ENCODE measurements at places on chromosomes 7 and 10.

- DNase-seq = no peak
These were observed 281.2 kb downstream of the SKAP2 start for GRCh38 chr7:26583094-26583648.

DNA sequence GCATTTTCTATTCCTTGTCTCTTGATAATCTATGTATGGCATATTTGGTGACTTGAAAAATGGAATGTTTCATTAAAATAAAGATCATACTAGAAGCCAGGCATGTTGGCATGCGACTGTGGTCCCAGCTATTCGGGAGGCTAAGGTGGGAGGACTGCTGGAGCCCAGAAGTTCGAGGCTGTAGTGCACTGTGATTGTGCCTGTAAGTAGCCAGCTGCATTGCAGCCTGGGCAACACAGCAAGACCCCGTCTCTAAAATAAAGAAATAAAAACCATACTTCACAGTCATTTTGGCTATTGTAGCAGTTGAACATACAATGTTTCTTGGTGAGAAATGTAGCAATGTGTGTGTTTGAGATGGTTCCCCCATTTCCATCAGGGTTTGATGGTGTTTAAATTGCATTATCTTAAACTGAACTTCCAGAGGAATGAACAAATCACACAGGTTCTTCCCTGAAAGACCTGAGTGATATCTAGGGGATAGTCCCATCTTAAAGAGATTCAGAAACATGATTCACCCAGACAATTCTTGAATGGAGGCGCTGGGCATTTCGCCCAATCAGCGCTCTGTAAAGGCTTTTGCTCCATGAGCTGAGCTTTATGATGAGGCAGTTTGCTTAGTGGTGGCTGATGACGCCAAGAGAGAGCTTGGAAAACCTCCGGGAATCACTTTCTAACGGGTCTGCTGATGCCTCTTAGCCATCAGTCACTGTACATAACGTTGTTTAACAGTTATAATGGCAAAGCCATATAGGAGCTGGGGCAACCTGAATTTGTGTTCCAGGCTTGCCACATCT lies 19.4 kb upstream of the BTBD16 start:
- no peak for DNase-seq

DNA sequence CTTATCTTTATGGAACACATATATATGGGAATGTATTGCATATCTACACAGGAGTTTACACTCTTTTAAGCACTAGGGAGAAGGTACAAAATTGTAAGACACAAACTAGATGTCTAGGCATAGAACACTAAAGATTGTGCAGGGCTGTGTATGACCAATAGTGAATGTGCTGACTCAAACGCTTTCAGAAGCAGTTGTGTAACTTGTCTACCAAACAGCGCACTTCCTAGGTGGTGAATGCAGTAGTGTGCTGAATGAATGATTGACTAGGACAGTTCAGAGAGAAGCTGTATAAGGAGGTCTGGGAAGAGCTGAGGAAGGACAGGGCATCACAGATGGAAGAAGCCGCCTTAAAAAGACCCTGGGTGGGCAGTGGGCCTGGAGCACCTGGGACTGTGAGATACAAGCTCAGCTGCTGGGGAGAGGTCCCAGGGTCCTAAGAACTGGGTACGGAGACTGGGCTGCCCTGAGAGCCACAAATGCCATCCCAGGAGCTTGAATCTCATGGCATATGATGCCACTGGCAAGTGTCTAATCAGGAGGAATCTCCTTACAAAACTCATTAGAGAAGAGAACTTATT lies 14.2 kb downstream of the CLRN3 start:
- no peak for DNase-seq

- DNase-seq = no peak
These were observed 109.5 kb upstream of the TMEM72 start for GRCh38 chr10:44801383-44802327.

DNA sequence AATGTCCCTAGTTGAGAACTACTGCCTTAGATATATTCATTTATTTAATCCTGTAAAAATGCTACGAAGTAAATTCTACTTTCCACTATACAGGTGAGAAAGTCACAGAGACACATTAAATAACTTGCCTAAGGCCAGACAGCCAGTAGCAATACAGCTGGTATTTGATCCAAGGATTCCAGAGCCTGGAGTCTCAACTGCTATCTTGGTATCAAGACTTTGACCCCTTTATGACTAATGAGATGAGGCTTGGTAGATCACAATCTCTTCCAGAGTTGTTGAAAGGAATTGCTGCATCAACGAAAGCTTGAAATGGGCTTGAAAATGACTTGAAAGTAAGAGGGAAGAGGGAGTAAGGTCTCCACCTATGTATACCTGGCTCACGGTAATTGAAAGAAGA lies 83.3 kb downstream of the ORC5 start:
- DNase-seq = no peak

DNA sequence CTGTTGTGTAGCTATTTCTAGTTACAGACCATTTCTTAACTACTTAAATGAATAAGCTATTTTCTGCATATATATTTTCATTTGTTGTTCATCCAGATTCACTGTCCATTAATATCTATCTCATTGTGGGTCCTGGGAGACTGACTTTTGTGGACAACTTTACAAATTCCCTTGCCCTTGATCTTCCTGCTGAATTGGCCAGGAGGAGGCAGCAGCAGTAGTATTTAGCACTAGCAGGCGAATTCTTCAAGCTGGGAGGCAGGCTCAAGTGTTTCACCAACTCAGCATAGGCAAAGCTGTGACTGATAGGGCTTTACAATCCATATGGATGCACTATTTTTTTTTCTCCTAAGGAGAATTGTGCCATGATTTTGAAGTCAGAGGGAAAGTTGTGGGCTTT lies 461.0 kb upstream of the NRG3 start:
- no peak for DNase-seq

- DNase-seq = no peak
These were observed 18.1 kb downstream of the RP9 start for GRCh38 chr7:33091111-33091531.

- DNase-seq = no peak
These were observed 37.7 kb downstream of the ATXN7L1 start for GRCh38 chr7:105838627-105839231.

DNA sequence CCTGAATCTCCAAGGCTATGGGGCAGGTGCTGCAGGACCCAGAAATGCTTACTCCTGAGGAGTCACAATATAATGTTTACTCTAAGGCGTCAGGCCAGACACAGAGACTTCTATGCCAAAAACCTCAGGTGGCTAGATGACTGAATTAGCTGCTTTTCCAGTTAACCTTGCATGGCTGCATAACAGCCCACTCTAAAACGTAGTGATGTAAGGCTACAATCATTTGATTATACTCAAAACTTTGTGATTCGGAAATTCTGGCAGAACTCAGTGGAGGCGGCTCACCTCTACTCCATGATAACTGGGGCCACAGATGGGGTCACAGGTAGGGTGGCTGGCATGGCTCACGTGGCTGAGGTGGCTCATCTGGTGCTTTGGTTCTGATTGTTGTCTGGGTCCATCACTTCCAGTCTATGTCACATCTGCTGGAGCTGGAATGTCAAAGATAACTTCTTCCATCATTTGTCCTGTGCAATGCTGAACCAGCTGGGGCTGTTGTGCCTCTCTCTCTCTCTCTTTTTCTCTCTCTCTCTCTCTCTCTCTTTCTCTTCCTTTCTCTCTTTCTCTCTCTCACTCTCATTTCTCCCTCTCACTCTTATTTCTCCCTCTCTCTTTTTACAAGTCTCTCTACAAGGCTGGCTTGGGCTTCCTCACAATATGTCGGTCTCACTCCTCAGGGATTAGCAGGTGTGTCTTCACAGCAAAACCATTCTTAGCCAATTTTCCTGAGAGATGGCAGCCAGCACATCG lies 11.8 kb downstream of the TMEM72 start:
- DNase-seq = no peak

DNA sequence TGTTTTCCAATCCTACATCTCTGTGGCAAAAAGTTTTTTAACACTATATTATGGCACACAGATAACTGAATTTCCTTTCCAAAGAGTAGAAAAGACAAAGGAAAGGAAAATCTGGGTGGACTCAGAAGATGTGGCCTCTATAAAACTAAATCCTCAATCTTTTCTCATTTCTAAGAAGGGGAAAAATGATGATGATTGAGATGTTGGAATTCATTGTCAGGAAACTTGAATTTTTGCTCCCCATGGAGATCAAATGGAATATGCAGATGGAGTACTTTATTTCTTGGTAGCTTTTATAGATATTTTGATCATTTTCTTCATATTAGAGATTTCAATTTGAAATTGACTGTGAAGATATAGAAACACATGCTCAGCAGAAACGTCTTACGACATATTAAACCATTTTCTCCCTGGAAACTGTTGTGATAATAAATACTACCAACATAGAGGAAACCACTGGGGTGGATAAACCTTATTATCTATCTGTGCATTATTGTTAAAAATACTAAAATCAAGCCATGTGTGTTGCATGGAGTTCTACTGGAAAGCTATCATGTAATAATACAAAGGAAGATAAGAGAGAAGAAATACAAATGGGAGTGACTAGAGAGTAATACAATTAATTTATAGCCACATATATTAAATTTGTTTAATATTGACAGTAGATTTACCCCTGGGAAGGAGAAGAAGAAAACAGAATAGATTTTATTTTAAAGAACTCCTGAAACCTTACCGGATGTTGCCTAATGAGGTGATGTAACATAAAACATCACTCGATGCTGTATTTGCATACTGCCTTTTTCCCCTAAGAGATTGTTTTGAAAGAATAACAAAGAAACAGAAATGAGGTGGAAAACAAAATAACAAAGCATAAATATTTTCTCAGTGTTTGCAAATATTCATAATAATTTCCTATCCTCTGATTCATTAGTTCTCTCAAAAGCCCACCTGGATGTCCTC lies 931.2 kb upstream of the C7orf33 start:
- DNase-seq = no peak

DNA sequence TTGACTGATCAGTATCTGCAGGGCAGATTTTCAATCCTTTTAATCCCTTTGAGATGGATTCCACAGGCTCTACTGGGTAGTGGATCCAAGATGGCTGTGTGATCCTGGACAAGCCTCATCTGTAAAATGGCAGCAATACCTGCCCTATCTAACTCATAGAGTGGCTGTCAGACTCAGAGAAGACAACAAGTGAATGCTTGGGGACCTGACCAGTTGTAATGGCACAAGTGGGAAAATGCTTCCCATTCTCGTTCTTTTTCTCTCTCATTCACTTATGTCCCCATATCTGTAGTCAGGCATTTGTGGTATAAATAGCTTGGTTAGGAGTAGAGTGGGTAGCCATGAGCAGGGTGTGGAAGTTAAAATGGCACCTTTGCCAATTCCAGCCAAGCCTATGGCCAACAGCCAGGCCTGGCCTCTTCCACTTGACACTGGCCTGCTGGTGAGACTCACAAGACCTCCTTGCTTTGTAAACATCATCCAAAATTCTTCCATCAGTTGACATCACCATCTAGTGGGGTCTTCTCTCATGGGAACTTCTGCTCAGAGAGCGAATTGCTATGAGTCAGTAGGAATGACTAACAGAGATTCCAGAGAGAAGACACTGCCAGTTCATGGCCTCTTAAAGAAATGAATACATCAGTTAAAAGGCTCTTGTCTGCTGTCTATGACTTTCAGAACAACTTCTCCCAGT lies 150.1 kb downstream of the PLPP4 start:
- DNase-seq = no peak

DNA sequence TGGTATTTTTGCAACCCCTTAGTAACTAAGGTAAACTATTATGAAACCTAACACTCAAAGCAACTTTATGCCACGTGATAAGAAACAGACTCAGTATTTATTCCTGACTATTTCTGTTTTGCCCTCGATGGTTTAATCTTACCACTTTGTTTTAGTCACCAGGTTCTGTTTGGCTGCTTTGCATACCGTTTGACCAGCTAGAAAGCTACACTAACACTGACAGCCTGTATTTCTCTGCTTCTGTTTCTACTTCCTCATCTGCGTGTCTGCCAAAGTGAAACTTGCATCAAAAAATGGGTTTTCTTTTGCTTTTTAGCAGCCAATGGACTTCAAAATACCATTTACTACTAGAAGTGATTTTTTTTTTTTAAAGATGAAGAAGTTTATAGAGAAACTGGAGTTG lies 802.5 kb downstream of the GRM8 start:
- no peak for DNase-seq

DNA sequence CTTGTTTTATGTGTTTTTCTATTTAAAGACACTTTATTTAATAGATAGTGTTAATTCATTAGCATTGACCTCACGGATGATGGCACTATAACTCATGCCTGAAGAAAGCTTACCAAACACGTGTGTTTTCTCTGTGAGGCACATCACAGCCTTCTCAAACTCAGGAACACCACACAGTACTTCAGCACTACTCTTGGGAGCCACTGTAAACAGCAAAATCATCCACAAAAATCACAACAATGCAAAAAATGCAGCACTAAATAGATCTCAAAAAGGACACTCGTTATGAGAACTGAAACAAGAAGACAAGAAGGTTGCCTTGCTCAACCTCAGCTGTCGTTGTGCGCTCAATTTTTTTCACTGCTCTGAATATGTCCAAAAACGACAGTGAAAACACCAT lies 12.0 kb upstream of the PARP12 start:
- no peak for DNase-seq

- DNase-seq = no peak
These were observed 77.6 kb upstream of the UNC5B start for GRCh38 chr10:71134732-71135211.

DNA sequence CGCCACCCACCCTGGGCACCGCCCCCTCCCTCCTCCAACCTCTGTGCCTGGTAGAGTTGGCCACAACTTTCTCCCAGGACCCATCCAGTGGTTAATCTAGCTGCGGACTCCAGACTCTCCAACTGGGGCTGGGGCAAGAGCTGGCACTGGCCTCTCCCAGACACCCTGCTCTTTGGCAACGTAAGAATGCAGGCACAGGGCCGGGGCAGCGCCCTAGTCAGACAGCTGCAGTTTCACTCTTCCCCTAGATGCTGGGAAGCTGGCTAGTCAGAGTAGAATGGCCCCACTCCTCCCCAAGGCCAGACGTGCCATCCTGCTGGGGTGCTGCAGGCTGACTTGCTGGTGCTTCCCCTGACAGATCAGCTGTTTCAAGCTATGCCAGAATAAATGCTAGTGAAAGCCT lies 22.1 kb downstream of the HSPA12A start:
- DNase-seq = no peak

- DNase-seq = no peak
These were observed 53.1 kb downstream of the CPED1 start for GRCh38 chr7:121041516-121042148.

GRCh38 chr10:32957341-32958084 lies 517 bp downstream of the ITGB1 start:
- no peak for DNase-seq

DNA sequence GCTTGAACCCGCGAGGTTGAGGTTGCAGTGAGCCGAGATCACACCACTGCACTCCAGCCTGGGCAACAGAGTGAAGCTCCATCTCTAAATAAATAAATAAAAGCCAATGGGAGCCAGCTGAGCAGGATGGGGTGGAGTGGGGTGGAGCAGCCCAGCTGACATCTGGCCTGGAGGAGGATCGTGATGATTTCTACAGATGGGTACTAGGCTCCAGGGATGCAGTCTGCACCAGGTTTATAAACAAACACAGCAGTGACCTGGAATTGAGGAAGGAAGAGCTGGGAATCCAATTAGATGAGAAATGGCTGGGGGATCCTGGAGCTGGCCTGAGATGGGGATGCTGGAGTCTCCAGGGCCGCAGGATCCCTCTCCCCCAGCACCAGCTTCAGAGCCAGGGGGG lies 7.3 kb upstream of the GRIFIN start:
- DNase-seq = no peak

GRCh38 chr7:17710312-17710711 lies 230.0 kb downstream of the SNX13 start:
- no peak for DNase-seq

- DNase-seq = no peak
These were observed 91.7 kb downstream of the RNF216 start for GRCh38 chr7:5689716-5690115.
